Right cardiac atrium (tissue), 5 donors: ENCODE measurements at places on chromosomes 5 and 9. TPM values are rescaled to one million over a fixed set of nuclear protein-coding genes. Genes with fewer than 3 reads are reported as not detected.

GRCh38 chr9:36872641-36873040 is 161.4 kb downstream of the PAX5 start:
- no peak for DNase-seq

DNA sequence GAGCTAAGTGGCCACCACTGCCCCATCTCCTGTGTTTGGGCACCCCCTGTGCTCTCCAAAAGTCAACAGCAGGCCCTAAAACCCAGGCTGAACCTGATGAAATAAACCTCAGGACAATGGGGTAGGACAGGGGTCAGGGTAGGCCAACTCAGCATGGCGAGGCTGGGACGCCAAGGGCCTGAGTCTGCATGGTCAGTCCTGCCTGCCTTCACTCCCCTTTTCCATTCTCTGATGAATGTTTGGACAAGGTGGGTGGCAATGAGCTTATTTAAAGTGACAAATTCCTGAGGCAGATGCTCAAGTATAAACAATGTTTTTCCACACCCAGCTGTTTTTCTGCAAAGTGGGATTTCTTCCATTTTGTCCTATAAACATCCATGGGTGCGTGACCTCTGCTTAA is 47.2 kb upstream of the CXCL14 start:
- no peak for DNase-seq

DNA sequence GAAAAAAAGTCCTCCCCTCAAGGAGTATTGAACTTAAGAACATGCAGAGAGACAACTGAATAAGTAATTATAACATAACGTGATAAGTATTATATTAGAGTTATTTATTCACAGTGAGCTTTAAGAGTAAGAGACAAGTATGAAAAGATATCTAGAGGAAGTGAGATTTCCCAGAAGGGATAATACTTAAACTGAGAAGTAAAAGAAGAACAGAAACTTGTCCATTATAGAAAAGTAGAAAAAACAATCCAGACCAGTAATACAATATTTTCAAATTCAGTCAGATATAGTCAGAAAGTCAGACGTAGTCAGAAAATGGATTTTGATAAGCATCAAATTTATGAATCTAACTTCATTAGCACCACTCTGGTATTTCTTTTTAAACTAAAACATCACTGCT is 613.0 kb upstream of the CCNG1 start:
- no peak for DNase-seq

DNA sequence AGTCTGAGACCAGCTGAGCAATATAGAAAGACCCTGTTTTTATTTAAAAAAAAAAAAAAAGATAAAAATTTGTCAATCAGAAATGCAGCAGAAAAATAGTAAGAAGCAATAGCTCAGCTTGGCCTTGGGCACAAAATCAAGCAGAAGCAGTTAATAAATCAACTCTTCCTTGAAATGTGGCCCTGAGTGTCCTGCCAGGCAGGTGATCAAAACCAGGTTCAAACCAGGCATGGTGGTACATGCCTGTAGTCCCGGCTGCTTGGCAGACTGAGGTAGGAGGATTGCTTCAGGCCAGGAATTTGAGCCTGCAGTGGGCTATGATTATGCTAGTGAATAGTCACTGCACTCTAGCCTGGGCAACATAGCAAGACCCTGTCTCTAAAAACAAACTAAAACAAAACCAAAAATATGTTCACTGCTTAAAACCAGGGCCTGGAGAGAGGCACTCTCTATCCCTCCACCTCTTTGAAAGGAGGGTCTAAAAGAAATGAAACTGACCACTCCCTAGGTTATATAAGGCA is 27.9 kb upstream of the KLF9 start:
- DNase-seq, result no peak

DNA sequence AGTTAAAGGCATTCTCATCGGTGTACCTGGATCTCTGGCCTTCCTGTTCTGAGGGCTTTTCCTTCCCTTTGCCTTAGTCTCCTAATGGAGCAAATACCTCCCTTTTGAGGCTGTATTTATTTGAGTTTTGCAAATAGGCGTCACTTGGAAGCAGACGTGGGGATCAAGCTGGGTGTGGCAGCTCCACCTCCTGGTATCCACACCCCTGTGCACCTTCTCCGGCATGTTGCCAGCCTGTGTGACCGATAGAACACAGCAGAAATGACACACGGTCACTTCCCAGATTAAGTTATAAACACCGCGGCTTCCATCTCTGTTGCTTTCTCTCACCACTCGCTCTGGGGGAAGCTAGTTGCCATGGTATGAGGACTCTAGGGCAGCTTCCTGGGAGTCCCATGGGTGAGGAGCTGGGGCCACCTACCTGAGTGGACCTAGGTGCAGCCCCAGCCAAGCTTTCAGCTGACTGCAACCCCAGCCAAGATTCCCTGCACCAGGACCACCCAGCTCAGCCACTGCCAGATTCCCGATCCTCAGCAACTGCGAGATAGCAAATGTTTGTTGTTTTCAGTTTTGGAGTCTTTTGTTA is 214.4 kb upstream of the MVB12B start:
- no peak for DNase-seq

DNA sequence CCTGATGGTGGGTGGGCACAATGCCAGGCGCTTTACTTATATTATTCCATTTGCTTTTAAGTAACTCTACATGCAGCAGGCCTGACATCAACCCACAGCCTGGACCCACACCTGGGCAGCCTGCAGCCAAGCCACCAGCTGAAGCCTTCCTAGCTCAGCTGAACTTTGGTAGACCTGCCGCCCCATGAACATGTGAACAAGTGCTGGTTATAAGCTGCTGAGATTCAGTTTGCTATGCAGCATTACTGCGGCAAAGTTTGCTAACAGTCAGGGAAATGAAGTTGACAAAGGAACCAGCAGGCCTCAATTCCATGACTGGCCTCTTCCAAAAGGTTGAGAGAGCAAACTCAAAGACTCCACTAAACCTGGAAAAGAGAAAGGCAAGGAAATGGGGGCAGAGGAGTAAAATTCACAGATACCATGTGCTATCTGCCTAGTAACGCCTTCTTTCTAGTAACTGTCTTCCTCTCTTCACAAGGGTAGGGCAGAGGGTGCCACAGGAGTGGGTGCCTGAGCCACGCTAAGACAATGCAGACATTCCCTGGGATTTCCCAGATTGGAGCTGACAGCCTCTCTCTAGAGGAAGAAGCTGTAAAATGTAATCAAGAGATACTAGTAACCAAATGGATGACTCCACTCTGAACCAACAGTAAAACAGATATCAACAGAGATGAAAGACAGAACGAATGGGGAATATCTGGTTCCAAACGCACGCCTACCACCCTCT is 2.9 kb downstream of the BOD1 start:
- DNase-seq, result no peak

GRCh38 chr5:135221696-135222095 is 177.3 kb downstream of the MACROH2A1 start:
- DNase-seq, result no peak

DNA sequence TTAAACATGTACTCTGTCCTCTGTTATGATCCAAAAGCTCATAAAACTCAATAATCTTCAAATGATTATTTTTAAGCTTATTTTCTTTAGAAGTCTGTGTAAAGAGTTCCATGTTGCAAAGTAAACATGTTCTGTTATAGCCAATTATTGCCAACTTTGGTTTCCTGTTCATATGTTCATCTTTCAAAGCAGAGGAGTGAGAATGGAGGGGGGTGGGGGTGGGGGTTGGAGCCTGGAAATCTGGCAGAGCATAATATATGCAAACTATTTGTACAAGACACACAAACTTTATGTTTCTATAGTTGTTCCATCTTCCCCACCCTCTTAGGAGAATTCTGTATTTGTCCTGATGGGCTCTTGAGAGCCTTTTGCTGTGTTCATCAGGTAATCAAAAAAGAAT is 135.0 kb downstream of the STARD4 start:
- DNase-seq, result no peak

DNA sequence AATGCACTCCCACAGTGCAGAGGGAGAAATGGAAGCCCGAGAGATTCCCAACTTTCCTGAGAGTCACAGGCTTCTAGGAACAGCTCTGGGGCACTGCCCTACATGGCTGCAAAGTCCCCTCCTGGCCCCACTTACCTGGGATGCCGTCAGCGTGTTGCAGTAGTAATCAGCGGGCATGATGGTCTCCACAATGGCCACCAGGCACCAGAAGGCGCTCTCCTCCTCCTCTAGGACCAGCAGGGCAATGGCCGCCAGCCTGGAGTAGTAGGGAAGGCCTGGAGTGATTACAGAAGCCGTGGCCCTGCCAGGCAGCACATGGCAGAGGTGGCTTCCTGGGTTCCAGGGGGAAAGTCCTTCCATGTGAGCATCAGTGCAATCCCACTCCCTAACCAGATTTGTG is 10.7 kb upstream of the CORO2A start:
- DNase-seq, result no peak

GRCh38 chr5:99129768-99130501 is 201.1 kb upstream of the CHD1 start:
- no peak for DNase-seq

DNA sequence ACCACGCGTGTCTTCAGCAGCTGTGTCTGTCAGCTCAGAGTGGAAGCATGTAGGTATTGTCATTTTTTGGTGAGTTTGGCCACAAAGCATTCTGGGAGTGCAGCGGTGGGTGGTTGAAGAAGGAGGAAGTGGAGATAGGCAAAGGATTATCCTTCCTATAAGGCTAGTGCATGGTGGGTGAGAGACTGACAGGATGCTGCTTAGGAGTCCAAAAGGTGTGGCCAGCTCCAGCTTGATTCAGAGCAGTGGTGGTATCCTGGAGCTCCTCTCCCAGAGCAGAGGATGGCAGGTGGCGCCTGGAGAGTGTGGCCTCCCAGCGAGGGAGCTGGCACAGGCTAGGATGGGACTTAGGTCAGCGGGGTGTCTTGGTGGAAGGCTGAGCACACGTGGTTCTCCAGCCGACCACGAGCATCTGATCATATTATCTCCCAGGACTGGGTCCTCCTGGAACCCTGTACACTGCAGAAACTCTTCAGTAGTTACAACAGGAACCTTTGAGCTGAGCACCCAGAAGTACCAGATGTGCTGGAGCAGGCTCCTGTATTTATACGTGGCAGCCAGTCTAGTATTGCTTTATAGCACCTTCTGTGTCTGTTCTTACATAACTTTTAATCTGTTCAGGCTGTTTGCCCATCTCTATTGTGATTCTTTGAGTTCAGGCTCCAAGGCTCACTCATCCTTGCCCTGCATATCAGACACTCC is 29.6 kb downstream of the MAML1 start:
- no peak for DNase-seq

DNA sequence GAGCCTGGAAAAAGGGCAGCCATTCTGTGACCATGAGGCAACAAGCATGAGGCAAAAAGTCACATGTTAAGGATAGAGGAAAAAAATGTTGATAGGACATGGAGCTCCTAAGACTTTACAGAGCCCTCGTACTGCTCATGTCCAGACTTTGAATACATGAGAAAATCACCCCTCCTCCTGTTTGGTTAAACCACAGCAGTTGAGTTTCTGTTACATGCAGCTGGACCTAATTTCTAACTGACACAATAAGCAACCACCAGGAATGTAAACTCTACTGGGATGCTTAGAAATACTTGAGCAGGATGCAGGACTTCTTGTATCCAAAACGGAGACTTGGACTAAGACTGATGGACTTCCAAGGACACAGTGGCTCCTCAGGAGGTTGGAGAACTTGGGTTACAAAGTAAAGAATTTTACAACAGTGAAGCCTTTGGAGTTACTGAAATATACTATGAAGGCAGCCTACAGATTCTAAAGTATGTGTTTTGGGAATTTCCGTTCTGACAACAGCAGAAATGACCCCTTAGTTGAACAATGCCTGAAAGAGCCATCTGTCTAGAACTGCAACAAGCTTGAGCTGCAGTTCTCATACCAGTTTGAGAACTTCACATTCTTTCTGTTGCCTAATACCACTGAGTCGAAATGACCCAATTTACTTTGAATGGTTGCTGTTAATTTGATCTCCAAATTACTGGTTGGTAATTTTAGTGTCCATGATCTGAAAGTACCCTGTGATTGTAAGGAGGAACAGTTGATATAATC is 268.9 kb downstream of the PIK3R1 start:
- DNase-seq, result no peak

- DNase-seq, result no peak
Measured at GRCh38 chr9:4873066-4873465, 80.3 kb downstream of the RCL1 start.

- no peak for DNase-seq
Measured at GRCh38 chr9:93091453-93092081, 4.5 kb upstream of the CARD19 start.

The LCP2 gene
- total RNA-seq, result 10.9 TPM

The STKLD1 gene
- 0.37 TPM for total RNA-seq

The ELOVL7 gene
- total RNA-seq, result 0.37 TPM

The TMC1 gene
- not detected for total RNA-seq

The CDX1 gene
- not detected for total RNA-seq

The KIF4B gene
- total RNA-seq, result 0.08 TPM

The FGF10 gene
- 0.71 TPM for total RNA-seq

The NCBP1 gene
- total RNA-seq, result 27.7 TPM

The CENPK gene
- total RNA-seq, result 0.89 TPM

The IRX2 gene
- total RNA-seq, result not detected

The BSPRY gene
- total RNA-seq, result 0.21 TPM
